ENCODE measurements at places on chromosomes 12 and 14.
A peak's percentile ranks its signal among the peaks of the same experiment; 100 is the strongest.

DNA sequence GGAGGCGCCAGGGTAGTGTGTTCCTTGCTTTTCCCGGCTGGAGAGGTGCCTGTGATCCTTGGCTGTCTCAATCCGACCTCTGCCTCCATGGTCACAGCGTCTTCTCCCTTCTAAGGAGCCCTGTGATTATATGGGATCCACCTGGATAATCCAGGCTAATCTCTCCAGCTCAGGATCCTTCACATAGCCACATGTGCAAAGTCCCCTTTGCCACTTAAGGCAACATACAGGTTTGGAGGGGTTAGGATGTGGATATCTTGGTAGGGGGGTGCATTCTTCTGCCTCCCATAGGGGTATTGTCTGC is 1.2 kb upstream of the HVCN1 start:
- no peak for DNase-seq

- DNase-seq = peak; percentile 97
These were observed 16.4 kb downstream of the CEP170B start for GRCh38 chr14:104881369-104881979.

DNA sequence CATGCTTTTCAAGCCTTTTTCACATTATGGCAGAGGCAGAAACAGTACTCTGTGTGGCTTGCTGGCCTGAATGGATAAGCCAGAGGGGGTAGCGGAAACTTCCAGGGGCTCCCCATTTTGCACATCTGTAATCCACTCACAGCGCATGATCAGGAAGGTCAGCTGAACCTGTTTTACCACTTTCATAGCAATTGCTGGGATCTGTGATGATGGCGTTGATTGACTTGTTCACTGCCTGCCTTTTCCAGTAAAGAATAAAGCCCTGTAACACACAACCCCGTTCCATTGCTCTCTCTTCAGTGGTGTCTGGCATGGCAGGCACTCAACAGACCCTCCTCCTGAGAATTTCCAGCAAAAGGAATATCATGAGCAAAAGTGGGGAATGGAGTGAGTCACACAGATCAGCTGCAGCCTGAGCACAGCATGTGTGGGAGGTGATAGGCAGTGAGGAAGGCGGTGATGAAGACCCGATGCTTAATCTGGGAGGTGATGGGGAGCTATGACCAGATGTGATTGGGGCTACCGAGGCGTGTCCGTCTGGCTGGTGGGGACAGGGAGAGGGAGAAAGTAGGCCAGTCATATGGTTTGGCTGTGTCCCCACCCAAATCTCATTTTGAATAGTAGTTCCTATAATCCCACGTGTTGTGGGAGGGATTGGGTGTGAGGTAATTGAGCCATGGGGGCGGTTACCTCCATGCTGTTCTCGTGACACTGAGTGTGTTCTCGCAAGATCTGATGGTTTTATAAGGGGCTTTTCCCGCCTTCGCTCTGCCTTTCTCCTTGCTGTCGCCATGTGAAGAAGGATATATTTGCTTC is 44.7 kb upstream of the CHST11 start:
- no peak for DNase-seq

DNA sequence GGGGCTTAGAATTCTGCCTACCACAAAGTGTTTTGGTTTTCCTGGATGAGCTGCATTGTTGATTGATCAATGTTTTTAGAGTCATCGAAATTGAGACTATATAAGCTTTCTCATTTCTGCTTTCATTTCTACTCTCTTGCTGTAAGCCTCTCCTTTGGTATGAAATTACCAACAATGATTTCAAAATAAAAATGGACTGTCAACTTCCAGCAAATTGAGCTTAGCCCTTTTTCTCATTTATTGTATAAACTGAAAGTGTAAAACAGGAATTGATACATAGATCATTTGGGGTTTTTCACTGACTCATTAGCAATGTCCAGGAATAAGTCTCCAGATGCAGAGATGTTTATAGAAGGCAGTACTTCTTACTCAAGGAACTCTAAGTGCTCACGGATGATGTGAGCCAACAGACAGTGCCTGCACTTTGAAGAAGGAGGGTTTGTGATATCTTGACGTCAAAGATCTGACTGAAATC is 20.0 kb upstream of the PCNX1 start:
- DNase-seq = no peak

DNA sequence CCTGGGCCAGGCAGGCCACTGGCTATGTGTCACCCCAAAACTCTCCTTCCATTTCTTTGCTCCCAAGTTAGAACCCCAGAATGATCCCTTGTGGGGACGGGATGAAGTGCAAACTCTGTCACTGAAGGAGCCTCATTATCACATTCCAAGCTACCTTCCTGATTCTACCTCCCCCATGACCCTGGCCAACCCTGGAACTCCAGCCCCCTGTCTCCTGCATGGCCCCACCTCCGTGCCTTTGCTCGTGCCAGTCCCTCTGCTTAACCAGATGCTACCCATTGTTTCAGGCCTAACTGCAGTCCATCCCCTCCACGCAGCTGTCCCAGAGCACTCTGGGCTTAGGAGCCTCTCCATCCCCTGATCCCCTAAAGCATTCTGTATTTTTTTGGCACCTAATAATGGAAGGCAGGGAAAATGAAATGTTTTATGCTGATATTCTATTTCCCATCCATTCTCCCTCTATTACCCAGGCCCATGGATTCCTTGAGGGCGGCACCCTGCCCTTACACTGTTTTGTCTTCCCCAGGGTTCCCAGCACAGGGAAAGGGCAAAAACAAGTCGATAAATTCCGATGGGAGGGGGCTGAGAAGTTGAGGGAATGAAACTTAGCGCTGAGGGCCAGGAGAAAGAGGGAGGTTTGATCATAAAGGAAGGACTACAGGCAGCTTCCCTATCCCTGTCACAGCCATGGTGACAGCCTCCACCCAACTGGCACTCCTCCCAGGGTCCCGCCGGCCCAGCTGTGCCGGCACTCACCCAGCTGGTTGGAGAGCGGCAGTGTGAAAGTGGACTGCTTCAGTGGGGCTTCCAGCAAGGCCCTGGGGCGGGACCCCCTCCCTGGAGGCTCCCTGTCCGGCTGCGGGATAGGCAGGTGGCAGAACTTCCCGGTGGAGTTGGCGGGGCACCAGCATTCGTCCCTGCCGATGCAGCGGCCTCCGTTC is 58.1 kb downstream of the ISCA2 start:
- no peak for DNase-seq

DNA sequence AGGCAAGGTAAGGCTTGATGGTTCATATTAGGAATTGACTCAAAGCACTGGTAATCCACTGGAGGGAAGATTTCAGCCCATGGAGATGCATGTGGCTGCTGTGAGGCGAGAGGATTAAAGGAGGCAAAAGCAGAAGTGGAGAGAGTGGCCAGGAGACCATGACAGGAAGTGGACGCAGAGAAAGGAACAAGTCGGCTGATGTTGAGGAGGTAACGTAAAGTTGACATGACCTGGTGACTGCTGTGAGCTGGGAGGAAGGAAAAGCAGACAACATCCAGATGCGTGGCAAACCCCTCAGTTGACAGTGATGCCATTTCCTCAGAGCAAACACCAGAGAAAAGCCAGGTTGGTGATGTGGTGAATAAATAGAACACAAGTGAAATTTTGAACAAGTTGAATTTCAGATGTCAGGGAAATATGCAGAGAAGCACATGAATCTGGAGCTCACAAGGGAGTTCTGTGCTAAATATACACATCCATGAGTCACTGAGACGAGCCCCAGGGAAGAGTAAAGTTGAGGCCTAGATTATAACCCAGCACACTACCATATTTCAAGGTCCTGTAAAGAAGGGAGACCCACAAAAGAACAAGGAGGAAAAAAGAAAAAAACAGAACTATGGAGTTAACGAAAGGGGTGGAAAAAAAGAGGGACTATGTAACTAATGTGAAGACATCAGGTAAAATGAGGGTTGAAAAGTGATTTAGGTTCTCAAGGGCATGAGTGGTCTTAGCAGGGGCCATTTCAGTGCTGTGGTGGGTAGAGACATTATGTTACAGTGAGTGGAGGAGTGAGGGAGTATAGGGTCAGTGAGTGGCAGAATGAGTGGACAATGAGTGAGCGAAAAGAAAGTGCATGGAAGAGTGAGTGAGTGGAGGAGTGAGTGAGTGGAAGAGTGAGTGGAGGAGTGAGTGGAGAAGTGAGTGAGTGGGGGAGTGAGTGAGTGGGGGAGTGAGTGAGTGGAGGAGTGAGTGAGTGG is 61.6 kb upstream of the GZMB start:
- DNase-seq = no peak

GRCh38 chr12:65277994-65278575 is 398 bp upstream of the MSRB3 start:
- no peak for DNase-seq

DNA sequence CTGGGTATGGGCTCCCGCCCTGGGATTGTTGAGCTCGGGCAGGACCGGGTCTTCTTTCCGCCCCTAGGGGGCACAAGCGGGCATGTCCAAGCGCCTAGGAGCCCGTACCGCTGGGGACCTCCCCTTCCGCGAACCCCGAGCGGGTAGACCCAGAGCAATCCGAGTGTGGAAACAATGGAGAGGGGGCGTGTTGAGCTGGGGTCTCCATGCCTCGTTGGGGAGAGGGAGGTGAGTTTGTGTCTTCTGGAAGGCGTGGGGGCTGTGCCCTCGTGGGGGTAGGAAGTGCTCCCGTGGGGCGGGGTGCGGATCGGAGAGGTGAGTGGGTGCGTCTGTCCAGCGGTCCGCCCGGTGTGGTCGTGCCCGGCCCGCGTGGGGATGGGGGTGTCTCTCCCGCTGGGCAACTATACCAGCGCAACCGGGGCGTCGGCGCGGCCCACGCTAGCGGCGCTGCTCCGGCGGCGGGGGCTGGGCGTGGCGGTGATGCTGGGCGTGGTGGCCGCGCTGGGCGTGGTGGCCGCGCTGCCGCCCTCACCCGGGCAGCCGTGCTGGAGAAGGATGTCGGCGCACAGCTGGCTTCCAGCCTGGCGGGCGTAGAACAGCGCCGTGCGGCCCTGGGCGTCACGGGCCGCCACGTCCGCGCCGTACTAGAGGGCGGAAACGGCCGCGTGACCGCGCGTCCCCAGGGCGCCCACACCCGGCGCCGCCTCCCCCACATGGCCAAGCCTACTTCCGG is 12.2 kb downstream of the AGAP2 start:
- peak; percentile 86 for DNase-seq

GRCh38 chr14:71060825-71061455 is 153.7 kb downstream of the PCNX1 start:
- DNase-seq = no peak

DNA sequence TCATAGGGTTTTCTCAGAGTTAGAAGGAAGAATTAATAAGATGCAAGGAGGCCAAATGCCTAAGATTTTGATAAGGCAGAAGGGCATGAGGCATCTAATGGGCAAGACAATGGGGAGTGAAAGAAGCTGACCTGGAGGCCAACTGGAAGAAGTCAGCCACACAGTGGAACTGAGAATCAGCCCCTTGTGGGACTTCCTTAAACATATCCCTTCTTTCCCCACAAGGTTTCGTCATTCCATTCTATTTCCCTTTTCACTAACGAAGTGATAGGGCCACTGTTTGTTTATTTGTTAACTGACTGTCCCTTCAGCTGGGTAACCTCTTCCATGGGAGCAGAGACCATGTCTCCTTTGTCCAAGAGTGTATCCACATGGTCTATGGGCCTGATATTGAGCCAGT is 86.2 kb downstream of the HELB start:
- DNase-seq = no peak

- DNase-seq = no peak
These were observed 88.5 kb downstream of the E2F7 start for GRCh38 chr12:76976777-76977382.

DNA sequence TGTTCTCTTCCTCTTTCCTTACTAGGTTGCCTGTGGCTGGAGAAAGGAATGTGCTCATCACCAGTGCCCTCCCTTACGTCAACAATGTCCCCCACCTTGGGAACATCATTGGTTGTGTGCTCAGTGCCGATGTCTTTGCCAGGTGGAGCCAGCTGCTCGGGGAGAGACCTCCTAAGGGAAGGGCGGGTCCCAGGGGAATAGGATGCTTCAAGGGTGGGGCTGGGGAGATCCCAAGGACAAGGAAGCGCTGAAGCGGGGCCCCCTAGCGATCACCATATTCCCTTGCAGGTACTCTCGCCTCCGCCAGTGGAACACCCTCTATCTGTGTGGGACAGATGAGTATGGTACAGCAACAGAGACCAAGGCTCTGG is 10.2 kb downstream of the MARS1 start:
- no peak for DNase-seq

DNA sequence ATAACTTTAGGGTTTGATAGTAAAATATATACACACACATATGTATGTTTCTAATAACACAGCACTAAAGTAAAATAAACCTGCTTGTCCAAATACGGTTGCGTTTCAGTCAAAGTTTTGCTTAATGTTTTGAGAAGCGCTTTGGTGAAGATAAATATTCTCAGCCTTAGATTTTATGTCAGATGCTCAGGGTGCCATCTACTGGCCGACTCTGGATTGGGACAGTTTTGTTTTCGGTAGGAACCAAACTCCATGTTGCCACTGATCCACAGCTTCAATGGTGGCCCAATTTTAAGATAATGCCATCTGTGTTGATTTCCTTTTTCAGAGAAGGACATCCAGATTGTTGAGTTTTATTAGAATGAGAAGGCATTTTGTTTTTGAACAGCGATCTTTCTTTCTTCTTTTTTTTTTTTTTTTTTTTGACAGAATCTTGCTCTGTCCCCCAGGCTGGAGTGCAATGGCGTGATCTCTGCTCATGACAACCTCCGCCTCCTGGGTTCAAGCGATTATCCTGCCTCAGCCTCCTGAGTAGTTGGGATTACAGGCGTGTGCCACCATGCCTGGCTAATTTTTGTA is 43.1 kb downstream of the LLPH start:
- DNase-seq = no peak

- DNase-seq = no peak
These were observed 25.9 kb upstream of the SRP54 start for GRCh38 chr14:34956931-34957330.

GRCh38 chr14:57317248-57317833 is 48.6 kb downstream of the AP5M1 start:
- peak; percentile 73 for DNase-seq

- no peak for DNase-seq
These were observed 18.5 kb downstream of the CD163 start for GRCh38 chr12:7485095-7485494.

GRCh38 chr14:101520621-101521472 is 40.4 kb upstream of the DIO3 start:
- no peak for DNase-seq

DNA sequence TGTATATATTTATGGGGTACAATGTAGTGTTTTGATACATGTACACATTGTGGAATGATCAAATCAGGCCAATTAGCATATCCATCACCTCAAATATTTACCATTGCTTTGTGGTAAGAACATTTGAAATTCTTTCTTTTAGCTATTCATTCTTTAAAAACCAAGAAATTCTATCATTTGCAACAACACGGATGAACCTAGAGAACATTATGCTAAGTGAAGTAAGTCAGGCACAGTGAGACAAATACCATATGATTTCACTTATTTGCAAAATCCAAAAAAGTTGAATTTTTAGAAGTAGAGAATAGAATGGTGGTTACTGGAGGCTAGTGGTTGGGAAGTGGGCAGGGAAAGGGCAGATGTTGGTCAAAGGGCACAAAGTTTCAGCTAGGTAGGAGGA is 129.3 kb upstream of the PTPRQ start:
- DNase-seq = no peak

GRCh38 chr14:24693983-24694382 is 60.0 kb upstream of the GZMB start:
- DNase-seq = no peak

Measured in COR-L47 (cell line).